B cell (primary cell): ENCODE measurements at places on chromosomes 3 and 15.

- H3K4me1 ChIP-seq: no peaks in the 10 kb centered on the region
- no peaks in the 10 kb centered on the region for H3K36me3 ChIP-seq
- no peak overlapping the region for H3K4me3 ChIP-seq
- no peaks in the 10 kb centered on the region for H3K27me3 ChIP-seq
- no peak overlapping the region for H3K27ac ChIP-seq
These were observed 552.5 kb upstream of the ROBO2 start for GRCh38 chr3:76487446-76487845.

- H3K27me3 ChIP-seq: no peaks in the 10 kb centered on the region
- no peak for DNase-seq
- no peak overlapping the region for H3K27ac ChIP-seq
- H3K4me1 ChIP-seq: peaks cover 48% of the 10 kb centered on the region
These were observed 399.6 kb upstream of the TBL1XR1 start for GRCh38 chr3:177596816-177597271.

GRCh38 chr3:13348661-13349396 is 71.3 kb downstream of the NUP210 start:
- H3K27ac ChIP-seq: no peak overlapping the region
- no peaks in the 10 kb centered on the region for H3K27me3 ChIP-seq
- H3K4me1 ChIP-seq: peaks cover 24% of the 10 kb centered on the region
- H3K36me3 ChIP-seq: peaks cover 87% of the 10 kb centered on the region

DNA sequence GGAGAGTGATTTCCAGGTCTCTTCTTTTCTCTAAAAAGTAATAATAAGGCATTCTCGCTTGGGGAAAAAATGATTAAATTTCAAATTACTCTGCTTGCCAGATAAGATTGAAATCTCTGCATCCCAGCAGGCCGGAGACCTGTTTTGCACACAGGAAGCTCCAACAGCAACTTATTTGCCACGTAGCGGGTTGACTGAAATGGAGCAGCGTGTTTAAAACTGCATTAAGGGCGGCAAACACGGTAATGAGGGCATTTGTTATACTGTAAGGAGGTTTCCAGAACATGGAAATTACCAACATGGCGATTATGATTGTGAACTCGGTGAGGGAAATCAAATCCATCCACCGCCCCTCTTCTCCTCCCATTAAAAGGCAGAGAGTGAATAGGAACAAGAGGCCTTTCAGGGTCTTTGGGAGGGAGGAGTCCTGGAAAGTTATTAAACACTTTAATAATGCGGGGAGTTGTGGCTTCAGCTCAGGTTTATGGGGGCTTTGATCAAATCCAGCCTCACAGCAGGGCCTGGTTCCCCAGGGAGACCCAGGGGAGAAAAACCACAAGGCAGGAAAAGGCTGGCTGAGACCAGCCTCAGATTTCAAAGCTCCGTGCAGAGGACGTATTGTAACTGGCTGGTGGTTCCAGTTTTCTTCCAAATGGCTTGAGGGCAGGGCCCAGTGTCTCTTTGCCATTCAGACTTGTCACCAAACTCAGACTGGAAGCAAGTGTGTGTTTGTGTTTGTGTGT is 242.3 kb downstream of the TLE3 start:
- DNase-seq: no peak
- no peaks in the 10 kb centered on the region for H3K36me3 ChIP-seq
- no peak overlapping the region for H3K27ac ChIP-seq

- H3K4me3 ChIP-seq: no peak overlapping the region
- no peak overlapping the region for H3K27ac ChIP-seq
- DNase-seq: no peak
- no peaks in the 10 kb centered on the region for H3K36me3 ChIP-seq
- H3K27me3 ChIP-seq: no peaks in the 10 kb centered on the region
These were observed 78.2 kb upstream of the UMPS start for GRCh38 chr3:124652009-124652408.

GRCh38 chr15:101156061-101156460 is 95.8 kb downstream of the CHSY1 start:
- H3K4me1 ChIP-seq: peaks cover 10% of the 10 kb centered on the region
- no peaks in the 10 kb centered on the region for H3K36me3 ChIP-seq
- DNase-seq: no peak
- no peaks in the 10 kb centered on the region for H3K27me3 ChIP-seq
- H3K4me3 ChIP-seq: peak overlapping the region; percentile 14

- H3K27ac ChIP-seq: no peak overlapping the region
- no peaks in the 10 kb centered on the region for H3K27me3 ChIP-seq
- H3K36me3 ChIP-seq: no peaks in the 10 kb centered on the region
- DNase-seq: no peak
- no peaks in the 10 kb centered on the region for H3K4me1 ChIP-seq
These were observed 77.4 kb upstream of the PRR20G start for GRCh38 chr3:127365163-127365798.

- H3K4me3 ChIP-seq: no peak overlapping the region
- no peak for DNase-seq
- H3K4me1 ChIP-seq: no peaks in the 10 kb centered on the region
- H3K27me3 ChIP-seq: no peaks in the 10 kb centered on the region
- no peaks in the 10 kb centered on the region for H3K36me3 ChIP-seq
These were observed 1106.8 kb downstream of the IGSF11 start for GRCh38 chr3:117927825-117928224.

- no peak for DNase-seq
- no peaks in the 10 kb centered on the region for H3K36me3 ChIP-seq
- no peak overlapping the region for H3K27ac ChIP-seq
- H3K4me1 ChIP-seq: no peaks in the 10 kb centered on the region
- no peak overlapping the region for H3K4me3 ChIP-seq
These were observed 28.6 kb downstream of the MEGF11 start for GRCh38 chr15:66224946-66225345.

DNA sequence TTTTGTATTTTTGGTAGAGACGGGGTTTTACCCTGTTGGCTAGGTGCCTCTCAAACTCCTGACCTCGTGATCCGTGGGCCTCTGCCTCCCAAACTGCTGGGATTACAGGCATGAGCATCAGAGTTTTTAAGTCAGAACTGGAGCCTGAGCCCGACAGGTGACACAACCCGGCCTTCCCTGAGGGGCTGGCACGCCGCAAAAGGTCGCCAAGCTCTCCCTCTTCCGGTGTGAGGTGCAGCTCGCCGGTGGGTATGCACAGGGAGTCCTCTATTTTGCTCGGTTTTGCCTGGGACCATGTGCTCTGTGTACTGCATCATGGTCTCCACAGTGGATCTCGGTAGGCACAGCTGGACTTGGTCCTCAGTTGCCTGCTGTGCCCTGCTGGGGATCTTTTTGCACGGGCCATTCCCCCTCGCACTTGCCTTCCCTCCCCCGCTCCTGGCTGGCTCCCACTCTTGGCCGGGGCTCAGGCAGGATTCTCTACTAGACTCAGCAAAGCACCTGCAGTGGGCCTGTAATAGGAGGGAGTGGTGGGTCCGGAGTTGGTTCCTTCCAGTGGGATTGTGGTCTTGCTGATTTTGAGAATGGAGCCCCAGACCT is 101.2 kb upstream of the KLF13 start:
- H3K4me3 ChIP-seq: no peak overlapping the region
- H3K27me3 ChIP-seq: no peaks in the 10 kb centered on the region
- peaks cover 81% of the 10 kb centered on the region for H3K4me1 ChIP-seq

DNA sequence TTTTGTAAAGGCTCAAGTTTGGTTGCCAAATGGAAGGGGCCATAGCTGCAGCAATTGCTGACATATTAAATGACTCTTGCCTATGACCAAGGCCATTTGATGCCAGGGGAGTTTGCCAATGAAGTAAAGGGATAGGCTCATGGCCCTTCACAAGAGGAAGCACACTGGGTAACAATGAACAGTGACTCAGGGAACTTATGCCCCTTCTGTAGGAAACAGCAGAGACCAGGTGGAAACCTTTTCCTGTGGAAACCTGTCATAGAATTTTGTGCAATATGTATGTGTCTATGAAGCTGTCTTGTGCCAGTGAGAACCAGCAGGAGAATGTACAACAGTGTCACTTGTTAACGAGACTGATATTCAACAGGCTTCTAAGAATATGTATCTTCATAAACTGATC is 25.4 kb upstream of the AVEN start:
- no peaks in the 10 kb centered on the region for H3K27me3 ChIP-seq
- no peak overlapping the region for H3K27ac ChIP-seq
- H3K4me1 ChIP-seq: no peaks in the 10 kb centered on the region
- H3K4me3 ChIP-seq: no peak overlapping the region
- DNase-seq: no peak
- no peaks in the 10 kb centered on the region for H3K36me3 ChIP-seq

GRCh38 chr3:40363674-40364073 is 23.3 kb upstream of the ENTPD3 start:
- H3K4me3 ChIP-seq: no peak overlapping the region
- H3K27me3 ChIP-seq: no peaks in the 10 kb centered on the region
- no peaks in the 10 kb centered on the region for H3K4me1 ChIP-seq
- no peak overlapping the region for H3K27ac ChIP-seq
- DNase-seq: no peak

DNA sequence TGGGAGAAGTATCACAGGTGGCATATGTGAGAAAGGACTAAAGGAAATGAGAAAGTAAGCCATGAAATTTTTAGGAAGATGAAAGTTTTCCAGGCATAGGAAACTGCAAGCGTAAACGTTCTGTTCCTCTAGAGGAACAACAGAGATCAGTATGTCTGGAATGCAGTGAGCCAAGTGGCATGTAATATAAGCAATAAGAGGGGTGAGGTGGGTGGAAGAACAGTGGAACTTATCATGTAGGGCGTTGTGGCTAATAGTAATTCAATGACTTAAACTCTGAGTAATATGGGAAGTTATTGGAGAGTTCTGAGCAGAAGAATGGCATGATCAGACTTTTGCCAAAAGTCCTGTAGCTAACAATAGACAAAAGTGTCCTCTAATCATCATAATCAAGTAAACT is 902.9 kb downstream of the EPHA3 start:
- H3K27ac ChIP-seq: no peak overlapping the region
- DNase-seq: no peak
- H3K36me3 ChIP-seq: no peaks in the 10 kb centered on the region
- no peaks in the 10 kb centered on the region for H3K27me3 ChIP-seq
- no peak overlapping the region for H3K4me3 ChIP-seq

DNA sequence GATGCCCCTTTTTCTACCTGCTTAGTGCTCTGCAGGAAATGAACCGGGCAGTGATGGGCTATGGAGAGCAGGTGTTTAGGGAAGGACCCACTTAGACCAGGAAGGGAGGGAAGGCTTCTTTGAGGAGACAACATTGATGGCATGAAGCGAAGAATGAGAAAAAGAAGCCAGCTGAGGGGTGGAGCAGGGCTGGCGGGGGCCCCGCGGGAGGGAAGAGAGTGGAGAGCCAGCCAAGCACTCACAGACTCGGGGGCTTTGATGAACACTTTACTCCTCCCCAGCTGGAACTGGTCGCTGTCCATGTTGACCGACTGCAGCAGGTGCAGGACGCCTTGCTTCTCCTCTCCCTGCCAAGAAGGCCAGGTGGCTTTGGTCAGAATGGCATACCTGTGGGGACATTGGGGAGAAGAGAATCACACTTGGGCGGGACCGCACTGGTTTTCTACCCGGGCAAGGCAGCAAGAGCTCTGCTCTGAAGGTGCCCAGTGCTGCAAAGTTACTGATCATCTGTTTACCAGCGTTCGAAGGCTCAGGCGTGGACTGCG is 28.4 kb upstream of the LDHAL6B start:
- H3K4me1 ChIP-seq: no peaks in the 10 kb centered on the region
- DNase-seq: no peak
- H3K27me3 ChIP-seq: no peaks in the 10 kb centered on the region
- H3K27ac ChIP-seq: no peak overlapping the region
- H3K4me3 ChIP-seq: no peak overlapping the region
